Activated effector memory CD4-positive, alpha-beta T cell treated with Interleukin-2 at 50 U/mL for 16 hours (primary cell): ENCODE measurements at places on chromosomes 4 and X.

- DNase-seq: no peak
Observed at GRCh38 chrX:51494409-51494808, 2.0 kb downstream of the NUDT11 start.

- no peak for DNase-seq
Observed at GRCh38 chr4:1053080-1053661, 41.7 kb downstream of the FGFRL1 start.

- no peak for DNase-seq
Observed at GRCh38 chrX:22739276-22739675, 260.5 kb upstream of the DDX53 start.

- no peak for DNase-seq
Observed at GRCh38 chr4:83129264-83129663, 14.7 kb upstream of the PLAC8 start.

GRCh38 chr4:185713731-185714130 lies 98.3 kb downstream of the SORBS2 start:
- DNase-seq: no peak

- DNase-seq: no peak
Observed at GRCh38 chrX:73446831-73447230, at the start of gene CDX4. Gene CDX4, plus strand, starts transcription at chrX:73447053. Its CDS starts 201 bp downstream, at chrX:73447254.

DNA sequence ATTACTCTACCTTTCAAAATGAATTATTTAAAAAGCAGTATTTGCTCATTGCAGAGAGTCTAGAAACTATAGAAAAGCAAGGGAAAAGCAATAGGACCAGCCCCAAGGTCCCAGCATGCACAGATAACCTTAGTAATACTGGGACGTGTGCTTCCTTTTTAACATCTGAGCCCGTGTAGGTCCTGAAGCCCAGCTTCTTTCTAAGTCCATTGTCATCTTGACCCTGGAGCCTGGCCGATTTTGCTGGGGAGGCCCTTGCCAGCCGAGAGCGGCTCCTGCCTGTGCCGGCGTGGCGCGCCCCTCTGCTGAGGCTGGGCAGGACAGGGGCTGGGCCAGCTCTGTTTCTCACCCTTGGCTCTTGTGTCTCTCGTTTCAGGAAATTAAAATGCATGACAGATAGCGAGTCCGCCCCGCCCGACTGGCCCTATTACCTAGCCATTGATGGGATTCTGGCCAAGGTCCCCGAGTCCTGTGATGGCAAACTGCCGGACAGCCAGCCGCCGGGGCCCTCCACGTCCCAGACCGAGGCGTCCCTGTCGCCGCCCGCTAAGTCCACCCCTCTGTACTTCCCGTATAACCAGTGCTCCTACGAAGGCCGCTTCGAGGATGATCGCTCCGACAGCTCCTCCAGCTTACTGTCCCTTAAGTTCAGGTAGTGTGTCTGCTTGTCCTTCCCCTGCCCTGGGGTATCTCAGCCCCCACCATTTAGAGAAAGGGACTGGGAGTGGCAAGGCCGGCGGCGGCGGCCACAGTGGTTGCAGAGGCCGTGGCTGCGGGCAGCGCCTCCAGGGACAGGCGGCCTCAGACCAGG lies 4.1 kb downstream of the MSANTD1 start:
- DNase-seq: no peak

DNA sequence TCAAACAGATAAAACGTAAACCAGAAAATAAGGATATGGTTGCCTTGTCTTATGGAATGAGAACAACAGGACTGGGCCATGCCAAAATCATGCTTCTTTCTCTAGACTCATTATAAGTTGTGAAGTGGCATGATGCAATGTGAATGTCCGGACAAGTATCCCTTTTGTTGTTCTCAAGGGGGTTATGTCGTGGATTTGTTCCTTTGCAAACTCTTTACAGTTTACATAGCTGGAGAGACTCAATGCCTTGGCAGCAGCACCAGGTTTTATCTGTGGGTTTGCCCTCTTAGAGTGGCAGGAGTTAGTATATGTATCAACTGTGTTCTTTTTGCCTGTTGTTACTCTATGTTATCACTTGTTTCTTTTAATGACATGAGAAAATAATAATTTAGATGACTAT lies 41.4 kb downstream of the SPRY1 start:
- no peak for DNase-seq

GRCh38 chr4:54277691-54278090 lies 48.6 kb downstream of the PDGFRA start:
- DNase-seq: no peak

DNA sequence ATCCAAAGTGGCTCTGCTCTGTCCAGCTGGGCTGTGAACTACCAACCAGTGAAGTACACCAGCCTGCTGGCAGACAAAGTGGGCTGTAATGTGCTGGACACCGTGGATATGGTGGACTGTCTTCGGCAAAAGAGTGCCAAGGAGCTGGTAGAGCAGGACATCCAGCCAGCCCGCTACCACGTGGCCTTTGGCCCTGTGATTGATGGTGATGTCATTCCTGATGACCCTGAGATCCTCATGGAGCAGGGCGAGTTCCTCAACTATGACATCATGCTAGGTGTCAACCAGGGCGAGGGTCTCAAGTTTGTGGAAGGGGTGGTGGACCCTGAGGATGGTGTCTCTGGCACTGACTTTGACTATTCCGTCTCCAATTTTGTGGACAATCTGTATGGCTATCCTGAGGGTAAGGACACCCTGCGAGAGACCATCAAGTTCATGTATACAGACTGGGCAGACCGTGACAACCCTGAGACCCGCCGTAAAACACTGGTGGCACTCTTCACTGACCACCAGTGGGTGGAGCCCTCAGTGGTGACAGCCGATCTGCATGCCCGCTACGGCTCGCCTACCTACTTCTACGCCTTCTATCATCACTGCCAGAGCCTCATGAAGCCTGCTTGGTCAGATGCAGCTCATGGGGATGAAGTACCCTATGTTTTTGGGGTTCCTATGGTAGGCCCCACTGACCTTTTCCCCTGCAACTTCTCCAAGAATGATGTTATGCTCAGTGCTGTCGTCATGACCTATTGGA lies 22.6 kb downstream of the NLGN3 start:
- no peak for DNase-seq

- DNase-seq: no peak
Observed at GRCh38 chr4:76963131-76963750, 13.7 kb downstream of the SEPTIN11 start.

DNA sequence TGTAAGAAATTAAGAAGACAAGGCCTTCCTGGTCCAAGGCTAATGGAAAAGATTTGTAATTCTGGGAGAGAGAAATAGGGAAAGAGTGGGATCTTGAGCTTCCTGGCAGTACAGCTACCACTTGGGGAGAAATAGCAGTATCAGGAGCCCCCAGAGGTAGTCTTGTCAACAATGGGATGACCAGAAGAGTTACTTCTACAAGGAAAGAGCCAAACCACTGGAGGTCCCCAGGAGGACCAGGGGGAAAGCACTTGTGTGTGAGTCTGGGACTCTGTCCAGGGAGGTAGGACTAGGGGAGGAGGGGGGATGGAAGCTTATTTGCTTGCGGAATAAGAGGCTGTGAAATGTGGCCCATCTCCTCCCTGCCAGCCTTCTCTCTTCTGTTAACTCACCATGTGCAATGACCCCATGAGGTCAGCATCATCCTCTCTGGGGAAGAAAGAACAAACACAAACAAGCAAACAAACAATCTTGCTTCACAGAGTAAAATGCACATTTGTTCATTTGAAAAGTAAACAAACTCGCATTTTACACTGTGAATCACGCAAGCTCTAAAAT lies 160.1 kb downstream of the STK32B start:
- DNase-seq: no peak

- no peak for DNase-seq
Observed at GRCh38 chrX:1679238-1679637, 64.4 kb downstream of the ASMT start.

DNA sequence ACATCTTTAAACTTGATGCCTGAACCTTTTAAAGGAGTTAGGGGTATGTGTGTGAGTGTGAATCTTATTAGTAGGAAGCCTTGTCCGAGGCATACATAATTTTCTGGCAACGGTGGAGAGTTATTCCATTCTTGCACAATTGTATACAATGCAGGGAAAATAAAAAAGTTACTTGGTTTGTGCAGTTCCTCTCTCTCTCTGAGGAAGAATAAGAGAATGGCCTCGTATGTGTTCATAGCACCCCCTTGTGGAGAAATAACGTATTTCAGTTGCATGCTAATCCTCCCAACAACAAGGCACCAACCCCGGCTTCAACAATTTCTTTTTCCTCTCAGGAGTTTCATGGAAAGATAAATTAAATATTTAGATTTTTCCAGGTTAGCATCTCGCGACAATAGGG lies 33.7 kb upstream of the FGF13 start:
- no peak for DNase-seq

DNA sequence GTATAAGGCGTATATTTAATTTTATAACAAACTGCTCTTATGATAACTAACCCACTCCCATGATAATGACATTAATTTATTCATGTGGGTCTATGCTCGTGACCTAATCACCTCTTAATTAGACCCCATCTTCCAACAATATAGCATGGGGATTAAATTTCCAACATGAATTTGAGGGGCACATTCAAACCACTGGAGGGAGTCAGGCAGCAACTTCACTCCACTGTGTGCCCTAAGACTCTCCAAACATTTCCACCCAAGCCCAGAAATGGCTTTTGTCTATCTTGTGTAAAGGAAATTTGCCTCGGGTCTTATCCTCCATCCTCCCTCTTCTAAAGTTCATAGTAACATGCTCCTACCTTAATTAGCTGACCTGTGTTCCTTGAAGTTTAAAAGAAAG lies 616.1 kb upstream of the CPEB2 start:
- no peak for DNase-seq

- DNase-seq: no peak
Observed at GRCh38 chrX:48531358-48531959, 8.1 kb upstream of the TBC1D25 start.

GRCh38 chr4:88865046-88865445 lies 167.4 kb upstream of the NAP1L5 start:
- no peak for DNase-seq

DNA sequence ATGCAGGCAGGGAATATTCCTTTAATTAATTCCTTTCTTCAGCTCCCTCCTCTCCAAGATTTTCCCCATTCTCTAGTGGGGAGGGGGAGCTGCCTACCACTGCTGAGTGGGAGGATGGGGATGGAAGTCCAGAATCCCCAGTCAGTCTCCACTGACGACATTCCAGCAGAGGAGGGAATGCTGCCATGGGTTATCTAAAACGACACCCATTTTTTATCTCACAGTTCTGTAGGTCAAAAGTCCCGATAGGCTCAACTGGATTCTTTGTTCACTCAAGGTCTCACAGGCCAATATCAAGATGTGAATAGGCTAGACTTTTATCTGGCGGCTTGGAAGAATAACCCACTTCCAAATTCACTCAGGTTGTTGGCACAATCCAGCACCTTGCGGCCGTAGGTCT lies 64.4 kb downstream of the SH3KBP1 start:
- DNase-seq: no peak

GRCh38 chrX:9955506-9955905 lies 11.7 kb upstream of the CLDN34 start:
- no peak for DNase-seq

DNA sequence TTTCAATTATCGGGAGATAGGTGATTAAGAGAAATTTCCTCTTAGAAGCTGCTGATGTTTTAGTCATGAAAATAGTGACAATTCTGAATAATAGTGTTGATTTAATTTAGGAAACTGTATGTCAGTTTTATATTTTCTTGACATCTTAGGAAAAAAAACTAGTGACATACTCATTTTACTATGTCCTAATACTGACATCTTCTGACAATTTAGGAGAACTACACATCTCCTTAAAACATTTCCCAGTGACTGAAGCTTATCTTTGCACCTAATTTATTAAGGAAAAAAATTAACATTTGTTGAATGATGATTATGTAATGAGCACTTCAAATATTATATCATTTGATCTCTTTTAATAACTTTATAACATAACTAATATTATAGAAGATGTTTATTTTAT lies 42.0 kb upstream of the RBMXL3 start:
- DNase-seq: no peak

DNA sequence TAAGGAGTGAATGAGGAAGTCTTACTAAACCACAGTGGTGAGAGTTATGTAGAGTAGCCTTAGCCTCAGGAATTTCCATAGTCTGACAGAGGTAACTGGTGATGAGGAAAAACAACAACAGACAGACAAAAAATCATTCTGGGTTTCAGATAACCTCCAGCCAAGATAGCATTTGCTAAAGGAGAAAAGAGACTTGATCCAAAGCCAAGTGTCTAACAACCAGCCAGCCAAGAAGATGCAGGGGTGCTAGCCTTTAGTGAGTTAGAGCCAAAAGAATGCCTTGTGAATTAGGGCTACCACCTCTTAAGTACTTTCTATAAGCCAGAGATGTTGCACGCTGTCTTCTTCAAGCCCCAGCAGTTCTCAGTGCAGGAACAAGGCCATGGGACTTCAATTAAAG lies 478.0 kb upstream of the CPEB2 start:
- DNase-seq: no peak

- DNase-seq: no peak
Observed at GRCh38 chr4:183645326-183645725, 13.7 kb downstream of the RWDD4 start.

- DNase-seq: peak; percentile 38
Observed at GRCh38 chr4:52545099-52546069, 113.7 kb downstream of the USP46 start.

DNA sequence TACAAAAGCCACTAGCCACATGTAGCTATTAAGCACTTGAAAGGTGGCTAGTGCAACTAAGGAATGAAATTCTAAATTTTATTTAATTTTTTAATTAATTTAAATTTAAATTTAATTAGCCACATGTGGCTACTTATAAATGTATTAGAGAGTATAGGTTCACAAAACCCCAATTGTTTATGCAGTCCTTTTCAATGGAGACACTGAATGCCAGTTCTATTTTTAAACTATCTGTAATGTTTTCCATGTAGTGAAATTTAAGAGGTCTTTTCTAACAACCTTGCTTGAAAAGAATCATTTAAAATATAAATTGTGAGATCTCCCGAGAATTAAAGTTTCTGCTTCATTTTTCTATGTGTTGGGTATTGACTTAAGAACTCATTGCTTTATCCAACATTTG lies 153.0 kb downstream of the REELD1 start:
- DNase-seq: no peak

DNA sequence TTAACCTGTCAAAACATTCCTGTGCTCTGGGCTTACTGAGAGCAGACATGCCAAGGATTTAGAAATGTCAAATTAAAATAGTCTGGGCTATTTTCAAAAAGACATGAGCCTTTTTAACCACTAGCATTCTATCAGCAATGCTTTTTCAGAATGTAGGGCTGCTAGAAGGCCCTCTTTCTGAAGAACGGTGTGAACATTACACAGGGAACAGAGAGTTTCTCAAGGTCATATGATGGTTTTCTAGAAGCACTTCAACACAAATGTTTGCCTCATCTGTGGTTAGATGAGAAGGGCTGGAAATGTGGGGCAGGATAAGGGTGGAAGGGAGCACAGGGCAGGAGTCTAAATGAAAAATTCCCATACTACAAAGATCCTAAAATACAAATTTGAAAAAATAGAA lies 39.3 kb downstream of the GRIA3 start:
- no peak for DNase-seq

DNA sequence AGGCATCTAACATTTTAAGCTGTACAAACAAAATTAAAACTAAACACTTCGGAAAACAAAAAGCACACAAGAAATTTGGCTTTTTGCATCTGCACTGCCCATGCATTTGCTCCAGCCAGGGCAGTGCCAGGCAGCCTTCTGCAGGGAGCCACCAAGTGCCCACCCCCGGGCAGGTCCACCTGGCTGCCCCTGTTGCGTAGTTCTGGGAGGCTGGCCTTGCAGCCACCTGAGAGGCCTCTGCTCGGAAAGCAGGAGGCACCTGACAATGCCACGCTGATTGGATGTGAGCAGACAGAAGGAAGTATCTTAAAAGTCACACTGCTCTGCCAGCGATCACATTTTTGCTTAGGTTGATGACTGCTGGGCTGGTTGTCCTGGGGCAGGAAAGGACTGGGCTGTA lies 3.5 kb downstream of the TMEM271 start:
- DNase-seq: no peak
